ENCODE measurements at places on chromosomes 1 and 21. TPM values are rescaled to one million over a fixed set of nuclear protein-coding genes. Genes with fewer than 3 reads are reported as not detected.
A peak's percentile ranks its signal among the peaks of the same experiment; 100 is the strongest.

The PDE9A gene
- total RNA-seq = 1.6 TPM

The ZSWIM5 gene
- total RNA-seq = 0.98 TPM

The KIF26B gene
- total RNA-seq = 0.10 TPM

The RIPK4 gene
- total RNA-seq = not detected

The APOBEC4 gene
- not detected for total RNA-seq

The VANGL2 gene
- total RNA-seq = 0.94 TPM

The KLHDC8A gene
- not detected for total RNA-seq

The ENTREP3 gene
- total RNA-seq = 20.6 TPM

The KRTAP21-2 gene
- not detected for total RNA-seq

The MIGA1 gene
- total RNA-seq = 16.2 TPM

The KANK4 gene
- 0.12 TPM for total RNA-seq

The UBXN10 gene
- 0.48 TPM for total RNA-seq

The LIN28A gene
- total RNA-seq = not detected

- DNase-seq = no peak
- H3K27me3 ChIP-seq = no peaks in the 10 kb centered on the region
- H3K27ac ChIP-seq = no peak overlapping the region
- no peak overlapping the region for H3K4me3 ChIP-seq
- no peaks in the 10 kb centered on the region for H3K36me3 ChIP-seq
Observed at GRCh38 chr1:68199603-68200002, 32.7 kb downstream of the WLS start.

- H3K27me3 ChIP-seq = no peaks in the 10 kb centered on the region
- peaks cover 27% of the 10 kb centered on the region for H3K4me1 ChIP-seq
- peak; percentile 34 for DNase-seq
- peak overlapping the region; percentile 98 for H3K4me3 ChIP-seq
Observed at GRCh38 chr1:28737307-28738132, 780 bp downstream of the YTHDF2 start.

DNA sequence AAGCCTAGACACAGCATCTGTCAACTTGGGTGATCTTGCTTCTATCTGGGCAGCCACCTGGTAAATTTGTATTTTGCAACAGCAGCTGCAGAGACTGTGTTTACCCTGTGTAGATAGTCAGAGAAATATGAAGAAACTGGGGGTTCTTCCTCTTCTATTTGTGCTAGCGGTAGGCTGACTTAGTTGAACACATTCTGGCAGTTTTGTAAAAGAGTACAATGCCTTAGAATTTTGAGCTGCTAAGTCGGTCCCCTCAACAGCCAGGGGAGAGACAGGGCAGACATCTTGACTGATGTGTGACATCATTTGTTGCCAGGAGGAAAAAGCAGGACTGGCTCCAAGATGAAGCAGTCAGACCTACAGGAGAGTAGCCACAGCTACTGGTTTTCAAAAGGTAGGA, 53.7 kb downstream of the KCNJ6 start:
- DNase-seq = no peak
- H3K36me3 ChIP-seq = no peaks in the 10 kb centered on the region
- no peak overlapping the region for H3K27ac ChIP-seq
- H3K27me3 ChIP-seq = no peaks in the 10 kb centered on the region
- H3K4me3 ChIP-seq = no peak overlapping the region
- no peaks in the 10 kb centered on the region for H3K4me1 ChIP-seq

DNA sequence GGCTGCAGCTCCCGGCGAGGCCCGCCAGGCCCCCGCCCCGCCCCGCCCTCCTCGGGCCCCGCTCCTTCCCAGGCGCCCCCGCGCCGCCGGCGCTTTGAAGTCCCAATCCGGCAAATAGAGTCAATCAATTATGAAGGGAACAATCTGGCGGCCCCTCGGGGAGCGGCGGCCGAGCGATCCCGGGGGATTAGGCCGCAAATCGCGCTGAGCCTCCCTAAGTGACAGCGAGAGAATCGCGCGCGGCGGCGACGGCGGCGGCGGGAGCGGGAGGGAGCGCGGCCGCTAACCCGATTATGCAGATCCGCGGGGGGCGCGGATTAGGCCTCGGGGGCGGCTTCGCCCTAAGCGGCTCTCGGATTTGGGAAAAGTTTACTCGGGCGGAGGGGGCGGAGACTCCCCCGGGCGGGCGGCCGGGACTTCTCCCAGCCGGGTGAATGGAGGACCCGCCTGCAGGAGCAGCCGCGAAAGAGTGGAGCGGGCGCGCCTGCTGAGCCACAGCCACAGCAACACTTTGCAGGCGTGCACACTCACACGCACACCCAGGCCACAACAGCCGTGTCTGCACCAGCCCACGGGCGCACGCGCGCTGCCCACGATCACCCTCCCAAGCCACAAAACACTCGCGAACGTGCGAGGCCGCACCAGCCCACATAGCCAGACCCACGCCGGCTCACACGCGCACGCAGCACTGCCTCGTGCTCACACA, 23.0 kb upstream of the DMBX1 start:
- peak overlapping the region; percentile 76 for H3K4me3 ChIP-seq
- H3K27me3 ChIP-seq = no peaks in the 10 kb centered on the region
- no peaks in the 10 kb centered on the region for H3K36me3 ChIP-seq
- no peak overlapping the region for H3K27ac ChIP-seq
- peak; percentile 40 for DNase-seq

DNA sequence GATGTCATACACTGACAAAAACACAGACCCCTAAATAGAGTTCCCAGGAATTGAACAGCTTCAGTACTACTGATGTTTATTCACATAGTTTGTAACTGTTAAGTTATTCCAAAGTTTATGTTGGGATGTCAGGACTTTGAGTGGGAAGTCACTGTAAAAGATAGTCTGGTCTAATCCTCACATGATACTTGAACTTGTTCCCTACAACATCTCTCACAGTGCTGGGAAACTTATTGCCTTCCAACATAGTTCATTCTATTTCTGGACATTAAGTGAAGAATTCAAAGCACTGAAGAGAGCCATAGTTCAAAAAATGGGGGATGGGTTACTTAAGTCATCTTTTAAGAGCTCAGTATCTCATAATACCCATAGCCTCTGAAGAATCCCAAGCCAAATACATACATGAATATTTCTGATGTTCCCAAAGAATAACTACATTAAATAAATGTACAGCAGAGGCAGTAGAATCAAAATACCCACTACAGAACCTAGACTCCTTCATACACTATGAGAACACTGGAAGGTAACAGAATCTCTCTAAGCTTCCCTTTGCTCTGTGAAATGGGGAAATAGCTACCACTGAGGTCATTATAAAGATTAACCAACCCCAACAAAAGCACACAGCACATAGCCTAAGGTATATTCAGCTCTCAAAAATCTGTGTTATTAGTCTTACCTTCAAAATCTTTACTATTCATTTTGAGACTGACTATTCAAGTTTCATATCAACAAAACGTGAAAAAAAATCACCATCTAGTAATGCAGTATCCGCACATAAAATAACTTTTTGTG, 81.4 kb downstream of the ESRRG start:
- H3K27me3 ChIP-seq = no peaks in the 10 kb centered on the region
- no peaks in the 10 kb centered on the region for H3K36me3 ChIP-seq
- DNase-seq = no peak
- peaks cover 4% of the 10 kb centered on the region for H3K4me1 ChIP-seq
- no peak overlapping the region for H3K27ac ChIP-seq

- no peak for DNase-seq
- H3K27me3 ChIP-seq = no peaks in the 10 kb centered on the region
- peak overlapping the region; percentile 99 for H3K27ac ChIP-seq
- no peaks in the 10 kb centered on the region for H3K36me3 ChIP-seq
Observed at GRCh38 chr1:228206582-228207351, 1.1 kb upstream of the OBSCN start.

DNA sequence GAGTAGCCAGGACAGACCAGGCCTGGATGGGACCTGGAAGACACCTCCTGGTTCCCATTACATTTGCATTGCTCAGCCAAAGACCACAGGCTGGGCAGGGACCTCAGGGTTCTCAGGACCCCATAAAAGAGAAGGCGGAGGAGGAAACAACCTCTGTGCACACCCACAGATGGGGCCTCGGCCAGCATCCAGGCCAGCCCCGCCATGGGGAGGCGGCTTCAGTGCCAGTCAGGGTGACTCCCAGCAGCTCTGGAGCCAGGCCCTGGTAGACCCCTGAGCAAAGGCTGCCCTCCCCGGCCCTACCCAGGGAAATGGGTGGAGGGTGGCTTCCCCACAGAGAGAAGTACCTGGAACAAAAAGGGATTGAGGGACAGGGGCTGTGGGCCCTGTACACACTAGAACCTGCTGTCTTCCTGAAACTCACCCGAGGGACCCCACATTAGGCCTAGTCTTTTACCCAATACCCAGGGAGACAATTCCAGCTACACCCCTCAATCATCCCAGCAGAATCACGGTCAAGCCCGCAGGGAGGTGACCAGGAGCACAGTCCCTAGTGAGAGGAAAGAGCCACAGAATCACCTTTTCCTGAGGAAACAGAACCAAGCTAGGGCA, 64.5 kb downstream of the PSMG1 start:
- peaks cover 21% of the 10 kb centered on the region for H3K4me1 ChIP-seq
- no peak overlapping the region for H3K4me3 ChIP-seq
- H3K27ac ChIP-seq = no peak overlapping the region
- no peaks in the 10 kb centered on the region for H3K27me3 ChIP-seq
- DNase-seq = no peak

GRCh38 chr1:115089420-115090185, at the start of gene TSPAN2:
Gene TSPAN2, minus strand, starts transcription at chr1:115089503. Its CDS starts 71 bp downstream, at chr1:115089432.
- no peaks in the 10 kb centered on the region for H3K27me3 ChIP-seq
- H3K4me1 ChIP-seq = no peaks in the 10 kb centered on the region
- H3K4me3 ChIP-seq = peak within 1 kb of the TSS; percentile 81

GRCh38 chr1:3842912-3843311, 14.1 kb downstream of the CEP104 start:
- H3K27ac ChIP-seq = no peak overlapping the region
- no peak for DNase-seq
- no peaks in the 10 kb centered on the region for H3K4me1 ChIP-seq
- peaks cover 97% of the 10 kb centered on the region for H3K36me3 ChIP-seq

GRCh38 chr1:147773215-147773715, 12.9 kb upstream of the GJA5 start:
- no peaks in the 10 kb centered on the region for H3K27me3 ChIP-seq
- no peak overlapping the region for H3K27ac ChIP-seq
- peak overlapping the region; percentile 49 for H3K4me3 ChIP-seq

GRCh38 chr1:84574936-84575335, 696 bp upstream of the CTBS start:
- H3K4me1 ChIP-seq = peaks cover 9% of the 10 kb centered on the region
- H3K4me3 ChIP-seq = peak overlapping the region; percentile 90
- no peaks in the 10 kb centered on the region for H3K36me3 ChIP-seq

DNA sequence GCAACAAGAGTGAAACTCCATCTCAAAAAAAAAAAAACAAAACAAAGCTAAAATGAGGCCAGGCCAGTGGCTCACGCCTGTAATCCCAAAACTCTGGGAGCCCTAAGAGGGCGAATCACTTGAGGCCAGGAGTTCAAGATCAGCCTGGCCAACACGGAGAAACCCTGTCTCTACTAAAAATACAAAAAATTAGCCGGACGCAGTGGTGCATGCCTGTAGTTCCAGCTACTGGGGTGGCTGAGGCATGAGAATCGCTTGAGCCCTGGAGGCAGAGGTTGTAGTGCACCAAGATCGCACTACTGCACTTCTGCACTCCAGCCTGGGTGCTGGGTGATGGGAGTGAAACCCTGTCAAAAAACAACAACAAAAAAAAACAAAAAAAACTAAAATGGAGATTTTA, 191.2 kb upstream of the SGIP1 start:
- no peak for DNase-seq
- peaks cover 89% of the 10 kb centered on the region for H3K4me1 ChIP-seq
- H3K36me3 ChIP-seq = no peaks in the 10 kb centered on the region
- H3K27me3 ChIP-seq = no peaks in the 10 kb centered on the region
- H3K27ac ChIP-seq = peak overlapping the region; percentile 73

- H3K27ac ChIP-seq = no peak overlapping the region
- H3K4me3 ChIP-seq = no peak overlapping the region
- H3K27me3 ChIP-seq = no peaks in the 10 kb centered on the region
- peaks cover 13% of the 10 kb centered on the region for H3K4me1 ChIP-seq
- no peak for DNase-seq
- no peaks in the 10 kb centered on the region for H3K36me3 ChIP-seq
Observed at GRCh38 chr1:178127482-178128191, 33.7 kb downstream of the RASAL2 start.

- H3K4me3 ChIP-seq = no peak overlapping the region
- no peaks in the 10 kb centered on the region for H3K36me3 ChIP-seq
Observed at GRCh38 chr1:190476806-190477205, 858 bp downstream of the BRINP3 start.

GRCh38 chr1:156704166-156704711, 1.1 kb downstream of the CRABP2 start:
- no peaks in the 10 kb centered on the region for H3K27me3 ChIP-seq
- H3K36me3 ChIP-seq = no peaks in the 10 kb centered on the region
- H3K4me3 ChIP-seq = no peak overlapping the region
- DNase-seq = no peak
- H3K27ac ChIP-seq = no peak overlapping the region

DNA sequence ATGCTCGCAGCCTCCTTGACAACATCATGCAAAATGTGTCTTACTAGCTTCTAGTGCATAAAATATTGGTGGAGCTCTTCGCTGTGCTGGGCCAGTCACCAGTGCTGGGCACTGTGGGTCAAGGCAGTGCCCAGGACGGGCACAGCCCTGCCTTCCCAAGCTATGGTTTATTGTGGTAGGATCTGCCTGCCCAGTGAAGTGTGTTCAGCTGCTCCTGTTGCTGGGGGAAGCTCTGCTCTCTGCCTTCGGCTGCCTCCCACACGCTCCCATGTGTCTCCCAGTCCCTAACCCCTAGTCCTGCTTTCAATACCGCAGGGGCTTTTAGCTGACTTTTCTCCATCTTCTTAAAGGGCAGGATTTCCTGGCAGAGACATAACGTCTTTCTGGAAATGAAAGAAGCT, 15.7 kb downstream of the EPHX1 start:
- H3K36me3 ChIP-seq = no peaks in the 10 kb centered on the region
- H3K4me1 ChIP-seq = peaks cover 42% of the 10 kb centered on the region
- peak; percentile 35 for DNase-seq
- H3K27ac ChIP-seq = peak overlapping the region; percentile 36
- H3K27me3 ChIP-seq = no peaks in the 10 kb centered on the region

DNA sequence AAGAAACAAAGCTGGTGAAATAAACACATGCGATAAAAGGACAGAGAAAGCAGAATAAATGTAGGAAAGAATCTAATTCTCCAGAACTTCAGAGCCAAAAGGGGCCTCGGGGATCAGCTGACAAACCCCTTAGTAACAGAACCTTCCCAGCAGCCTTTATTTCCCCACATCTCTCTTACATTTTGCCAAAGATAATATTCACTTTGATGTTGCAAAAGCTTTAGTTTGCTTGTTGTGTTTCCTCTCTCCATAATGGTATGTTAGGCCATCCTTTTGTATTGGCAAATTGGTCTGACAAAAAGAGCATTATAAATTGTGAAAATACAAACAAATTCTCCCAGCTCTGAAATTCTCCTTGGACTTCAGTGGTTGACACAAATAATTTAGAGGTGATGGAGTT, 54.9 kb downstream of the OPTC start:
- no peak overlapping the region for H3K4me3 ChIP-seq
- no peaks in the 10 kb centered on the region for H3K27me3 ChIP-seq
- no peaks in the 10 kb centered on the region for H3K4me1 ChIP-seq
- DNase-seq = no peak
- H3K27ac ChIP-seq = no peak overlapping the region

Measured in psoas muscle (tissue), 8 donors.